ENCODE measurements at places on chromosomes 6 and 20.

- no peak for DNase-seq
These were observed 92.2 kb upstream of the RSPO3 start for GRCh38 chr6:127026247-127026646.

DNA sequence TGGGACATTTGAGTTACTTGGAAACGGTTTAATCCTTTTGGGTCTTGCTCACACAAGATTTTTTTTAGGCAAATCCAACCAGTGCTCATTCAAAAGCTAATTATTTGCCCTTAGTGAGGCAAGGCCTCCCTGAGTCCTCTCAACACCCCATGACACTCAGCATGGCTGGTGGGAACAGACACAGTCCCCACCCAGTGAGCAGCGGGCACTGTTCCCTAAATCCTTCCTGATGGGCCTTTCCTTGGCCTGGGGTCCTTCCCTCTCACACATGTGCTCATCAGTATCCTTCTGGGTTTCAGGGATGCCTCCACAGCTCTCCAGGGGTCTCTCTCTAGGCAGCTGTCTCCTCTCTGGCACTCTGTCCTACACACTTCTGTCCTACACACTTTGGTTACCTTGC, 28.0 kb downstream of the PLAGL2 start:
- DNase-seq: no peak

DNA sequence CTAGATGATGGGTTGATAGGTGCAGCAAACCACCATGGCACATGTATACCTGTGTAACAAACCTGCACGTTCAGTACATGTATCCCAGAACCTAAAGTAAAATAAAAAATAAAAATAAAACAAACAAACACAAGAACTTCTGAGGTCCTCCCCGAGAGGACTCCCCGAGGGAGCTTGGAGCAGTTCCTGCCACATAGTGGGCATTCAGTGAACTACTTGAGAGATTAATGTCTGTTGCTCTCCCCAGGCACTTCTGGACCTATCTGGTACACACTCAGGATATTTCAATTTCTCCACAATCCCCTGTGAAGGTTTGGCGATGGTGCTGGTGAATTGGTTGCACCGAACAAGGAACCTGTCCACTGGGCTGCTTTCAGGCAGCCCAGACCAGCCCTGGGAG, 311.2 kb downstream of the ESR1 start:
- no peak for DNase-seq

- no peak for DNase-seq
These were observed 12.3 kb downstream of the TMEM30A start for GRCh38 chr6:75272145-75272840.

- DNase-seq: no peak
These were observed 12.8 kb downstream of the RBCK1 start for GRCh38 chr20:420721-421574.

DNA sequence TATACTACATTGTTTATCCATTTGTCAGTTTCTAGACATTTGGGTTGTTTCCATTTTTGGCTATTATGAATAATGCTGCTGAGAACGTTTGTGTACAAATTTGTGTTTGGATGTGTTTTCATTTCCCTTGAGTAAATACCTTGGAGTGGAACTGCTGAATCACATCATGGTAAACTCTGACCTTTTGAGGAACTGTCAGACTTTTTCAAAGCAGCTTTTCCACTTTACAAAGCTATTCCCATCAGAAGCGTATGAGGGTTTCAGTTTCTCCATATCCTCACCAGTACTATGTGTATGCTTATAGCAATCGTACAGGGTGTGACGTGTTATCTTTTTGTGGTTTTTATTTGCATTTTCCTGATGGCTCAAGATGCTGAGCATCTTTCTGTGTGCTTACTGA, 103.7 kb downstream of the MYO6 start:
- no peak for DNase-seq

- peak; percentile 49 for DNase-seq
These were observed 45.8 kb downstream of the TM9SF4 start for GRCh38 chr20:32155017-32155981.

- DNase-seq: no peak
These were observed 147.2 kb upstream of the RPS6KA2 start for GRCh38 chr6:166774292-166774691.

DNA sequence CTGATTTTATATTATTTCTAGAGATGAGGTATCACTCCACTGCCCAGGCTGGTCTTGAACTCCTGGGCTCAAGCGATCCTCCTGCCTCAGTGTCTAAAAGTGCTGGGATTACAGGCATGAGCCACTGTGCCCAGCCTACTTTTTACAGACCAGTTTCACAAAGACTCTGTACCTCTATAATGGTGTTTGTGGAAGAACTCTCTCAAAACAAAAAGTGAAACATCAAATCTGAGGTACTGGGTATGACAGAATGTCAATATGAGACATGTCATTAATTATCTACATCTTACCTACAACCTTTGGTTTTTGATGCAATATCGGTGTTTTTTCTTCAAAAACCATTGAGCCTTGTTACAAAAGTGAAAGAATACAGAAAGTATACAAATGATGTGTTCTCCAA, 49.4 kb upstream of the MCM9 start:
- DNase-seq: no peak

DNA sequence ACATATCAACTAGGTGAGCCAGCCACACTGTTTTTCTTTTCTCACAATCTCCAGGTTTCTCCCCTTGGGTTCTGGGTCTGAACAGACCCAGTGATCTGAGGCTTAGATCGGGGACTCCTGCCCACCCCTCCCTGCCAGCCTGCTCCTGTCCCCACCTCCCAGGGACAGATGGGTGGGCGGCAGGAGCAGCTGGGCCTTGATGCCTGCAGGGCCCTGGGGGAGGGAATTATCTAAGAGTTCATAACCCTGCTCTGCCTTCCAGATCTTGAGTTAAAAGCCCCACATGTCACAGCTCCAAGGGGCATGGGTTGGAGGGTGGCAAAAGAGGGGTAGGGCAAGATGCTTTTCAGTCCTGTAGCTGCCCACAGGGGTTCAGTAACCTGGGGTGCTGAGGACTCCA, 5.2 kb upstream of the XKR7 start:
- no peak for DNase-seq

DNA sequence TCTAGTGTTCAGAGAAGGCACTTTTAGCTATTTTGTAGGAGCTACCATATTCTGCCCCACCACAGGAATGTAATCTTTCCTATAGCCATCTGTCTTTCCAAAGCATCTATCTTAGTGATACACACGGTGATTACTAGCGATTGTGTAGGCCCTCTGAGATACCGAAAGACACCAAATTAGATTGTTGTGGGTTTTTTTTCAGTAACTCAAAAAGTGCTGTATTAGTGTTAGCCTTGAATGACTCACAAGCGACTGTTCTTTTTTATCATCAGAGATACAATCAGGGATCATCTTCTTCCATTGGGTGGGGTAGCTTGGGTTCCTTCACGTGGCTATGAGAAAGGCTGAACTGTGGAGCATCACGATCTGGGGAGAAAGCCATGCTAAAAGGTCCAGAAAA, 160.2 kb downstream of the MTFR2 start:
- no peak for DNase-seq

- DNase-seq: no peak
These were observed 609.5 kb upstream of the CDH4 start for GRCh38 chr20:60642541-60642940.

GRCh38 chr20:1491860-1492642, 831 bp upstream of the SIRPB2 start:
- DNase-seq: no peak

- DNase-seq: no peak
These were observed 94.5 kb downstream of the BACH2 start for GRCh38 chr6:90202156-90202555.

DNA sequence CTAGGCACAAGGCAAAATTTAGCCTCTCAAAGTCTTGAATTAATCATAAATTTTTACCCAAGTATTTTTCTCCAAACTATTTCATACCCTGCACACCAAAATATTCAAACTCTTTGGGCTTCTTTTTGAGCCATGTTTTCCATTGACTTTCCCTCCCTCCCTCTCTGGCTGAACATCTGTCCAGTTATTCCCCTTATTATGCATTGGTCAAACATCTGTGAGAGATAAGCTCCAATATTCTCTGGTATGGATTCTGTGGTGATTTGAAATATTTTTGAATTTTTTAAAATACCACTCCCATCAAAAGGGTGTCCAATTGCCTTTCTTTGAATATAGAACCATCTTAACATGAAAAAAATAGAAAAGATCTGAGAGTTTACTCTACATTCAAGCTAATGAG, 244.2 kb downstream of the RFPL4B start:
- no peak for DNase-seq

GRCh38 chr6:112189494-112189893, 64.9 kb downstream of the LAMA4 start:
- DNase-seq: no peak

DNA sequence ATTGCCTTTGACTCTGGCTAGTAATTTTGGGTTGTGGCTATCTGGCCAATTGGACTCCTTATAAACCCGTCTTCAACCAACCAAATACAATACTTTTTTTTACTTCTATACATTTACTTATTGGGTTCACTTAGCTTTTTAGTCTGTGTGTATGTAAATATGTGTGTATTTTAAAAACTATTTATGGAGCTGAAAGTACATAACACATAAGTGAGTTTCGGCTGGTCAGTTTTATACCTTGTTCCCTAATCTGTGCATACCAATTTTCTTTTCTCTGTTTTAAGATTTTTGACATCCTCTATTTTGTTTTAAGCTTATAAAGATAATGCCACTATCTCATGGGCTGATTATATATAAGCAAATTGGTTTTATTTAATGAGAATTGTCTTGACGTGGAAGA, 129.5 kb downstream of the LRRC1 start:
- no peak for DNase-seq

DNA sequence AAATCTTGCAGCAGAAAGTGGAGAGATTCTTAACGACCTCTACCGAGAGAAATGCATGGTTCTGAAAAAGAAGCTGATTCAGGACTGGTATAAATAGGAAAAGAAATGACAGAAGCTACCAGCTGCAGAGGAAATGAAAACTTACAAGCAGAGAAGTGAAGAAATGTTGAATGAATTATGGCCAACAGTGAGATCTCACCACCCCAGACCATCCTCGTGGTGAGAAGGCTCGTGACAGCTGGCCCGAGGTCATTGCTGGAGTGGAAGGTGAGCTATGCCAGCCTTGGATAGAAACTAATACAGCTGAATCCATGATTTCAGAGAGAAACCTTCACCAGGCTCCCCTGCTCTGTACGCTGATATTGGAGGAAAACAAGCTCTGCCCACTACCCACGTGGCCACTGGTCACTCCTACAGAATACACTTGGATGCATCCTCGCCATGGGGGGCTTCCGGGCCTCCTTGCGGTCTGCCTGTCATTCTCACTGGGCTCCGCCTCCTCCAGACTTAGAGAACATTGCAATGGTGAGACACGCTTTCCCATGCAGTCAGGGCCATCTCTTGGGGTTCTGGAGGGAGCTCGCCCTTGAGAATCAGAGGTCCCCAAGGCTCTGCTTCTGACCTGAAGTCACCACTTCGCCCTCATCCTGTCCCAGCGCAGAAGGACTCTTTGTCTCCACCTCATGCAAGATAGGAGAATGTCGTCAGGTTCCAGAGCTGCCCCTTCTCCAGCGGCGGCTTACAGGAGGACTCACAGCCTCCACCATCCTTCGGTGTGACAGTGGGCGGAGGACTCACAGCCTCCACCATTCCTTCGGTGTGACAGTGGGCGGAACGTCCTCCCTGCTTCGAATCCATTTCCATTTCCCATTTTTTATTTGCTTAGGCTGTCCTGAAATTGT, 10.6 kb upstream of the TUBB2B start:
- DNase-seq: no peak

DNA sequence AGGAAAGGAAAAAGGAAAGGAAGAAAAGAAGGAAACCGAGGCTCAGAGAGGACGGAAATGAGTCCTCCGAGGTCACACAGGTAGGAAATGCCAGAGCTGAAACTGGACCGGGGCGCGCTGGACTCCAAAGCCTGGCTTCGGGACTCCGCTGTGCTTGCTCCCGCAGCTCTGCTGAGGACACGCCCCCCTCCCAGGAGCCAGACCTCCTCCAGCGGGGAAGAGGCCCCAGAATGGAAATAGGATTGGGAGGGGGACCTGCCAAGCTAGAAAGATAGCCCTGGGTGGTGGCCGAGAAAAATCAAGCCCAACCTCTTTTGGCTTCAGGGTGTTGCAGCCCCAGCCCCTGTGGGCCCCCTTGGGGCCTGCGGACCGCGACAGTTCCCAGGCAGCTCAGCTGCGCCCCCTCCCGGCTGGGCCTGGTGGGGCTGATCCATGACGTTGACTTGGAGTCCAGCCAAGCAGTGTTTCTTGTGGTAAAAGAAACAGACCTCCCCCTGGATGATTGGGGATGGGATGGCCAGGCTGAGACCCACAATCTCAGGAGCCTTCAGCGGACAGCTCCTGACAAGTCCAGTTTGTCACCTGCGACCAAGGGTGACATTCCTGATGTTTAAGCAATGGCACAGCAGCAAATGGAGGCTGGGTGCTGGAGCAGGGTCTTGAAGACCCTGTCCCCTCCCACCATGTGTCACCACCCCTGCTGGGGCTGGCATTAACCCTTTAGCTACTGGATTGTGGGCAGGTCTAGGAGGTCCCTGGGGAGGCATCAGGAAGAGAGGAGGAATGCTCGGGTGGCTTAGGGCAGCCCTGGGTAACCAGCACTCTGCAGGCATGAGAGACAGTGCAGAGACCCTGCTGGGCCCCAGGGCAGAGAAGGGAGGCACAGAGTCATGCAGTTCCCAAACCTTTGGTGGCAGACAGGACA, 55.4 kb downstream of the RIPOR3 start:
- DNase-seq: peak; percentile 73

DNA sequence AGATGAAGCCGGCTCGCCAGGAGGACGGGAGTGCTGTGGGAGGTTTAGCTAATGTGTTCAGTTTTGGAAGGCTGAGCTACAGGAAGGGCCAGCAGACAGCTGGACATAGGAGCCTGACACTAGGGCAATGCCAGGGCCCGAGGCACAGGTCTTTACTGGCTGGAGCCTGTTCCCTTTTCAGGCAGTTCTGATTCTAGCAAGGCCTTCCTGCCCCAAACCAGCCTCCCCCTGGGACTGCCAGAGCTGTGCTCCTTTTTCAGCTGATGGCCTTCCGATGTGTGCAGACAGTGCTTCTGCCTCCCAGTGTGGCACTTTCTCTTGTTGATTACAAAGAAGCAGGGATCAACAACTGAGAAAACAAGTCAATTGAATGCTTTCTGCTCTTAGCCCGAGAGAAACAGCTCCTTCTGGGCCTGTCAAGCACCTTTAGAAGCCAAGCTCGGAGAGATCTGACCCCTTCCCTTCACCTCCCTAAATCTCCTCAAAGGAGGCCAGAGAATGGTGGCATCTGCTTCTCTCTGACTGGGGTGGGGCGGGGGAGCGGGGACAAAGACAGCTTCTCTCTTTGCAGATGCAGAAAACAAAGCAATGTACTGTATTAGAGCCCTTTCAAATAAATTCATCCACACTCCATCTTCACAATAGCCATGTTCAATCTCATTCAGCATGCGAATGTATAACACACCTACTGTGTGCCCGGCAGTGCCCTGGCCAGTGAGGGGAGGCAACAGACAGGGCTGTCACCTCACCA, 63.2 kb downstream of the RAB44 start:
- DNase-seq: no peak

GRCh38 chr20:44924541-44924940, 14.7 kb downstream of the PABPC1L start:
- DNase-seq: no peak

All from GM20000 (cell line).